Pancreas (tissue), 10 donors: ENCODE measurements at places on chromosomes 3 and 15. TPM values are rescaled to one million over a fixed set of nuclear protein-coding genes. Genes with fewer than 3 reads are reported as not detected.

DNA sequence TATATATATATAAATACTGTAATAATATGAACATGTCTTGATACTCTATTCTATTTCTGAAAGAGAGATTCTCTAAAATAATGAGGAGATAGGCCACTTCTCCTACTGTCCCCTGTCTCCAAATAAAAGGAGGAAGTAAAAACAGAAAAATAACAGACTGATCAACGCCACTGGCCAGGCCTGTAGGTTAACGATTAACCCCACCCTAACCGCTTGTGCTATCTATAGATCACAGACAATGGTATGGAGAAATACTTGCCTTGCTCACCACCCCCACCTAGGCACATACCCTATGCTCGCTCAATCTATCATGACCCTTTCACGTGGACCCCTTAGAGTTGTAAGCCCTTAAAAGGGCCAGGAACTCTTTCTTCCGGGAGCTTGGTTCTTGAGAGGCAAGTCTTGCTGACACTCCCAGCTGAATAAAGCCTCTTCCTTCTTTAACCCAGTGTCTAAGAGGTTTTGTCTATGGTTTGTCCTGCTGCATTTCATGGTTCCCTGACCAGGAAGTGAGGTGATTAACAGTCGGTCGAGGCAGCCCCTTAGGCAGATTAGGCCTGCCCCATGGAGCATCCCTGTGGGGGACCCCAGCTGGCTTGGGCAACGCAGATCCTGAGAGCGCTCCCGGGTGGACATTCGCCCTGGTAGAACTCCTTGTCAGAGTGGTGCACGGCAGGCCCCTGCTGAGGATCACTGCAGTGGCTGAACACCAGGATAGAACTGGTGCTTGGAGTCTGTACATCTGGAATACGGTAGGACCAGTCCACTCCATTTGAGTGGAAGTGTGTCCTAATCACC, 521.8 kb upstream of the CNTN3 start:
- no peak for DNase-seq
- H3K36me3 ChIP-seq: no peaks in the 10 kb centered on the region
- no peaks in the 10 kb centered on the region for H3K27me3 ChIP-seq

GRCh38 chr3:184911570-184911969, 99.6 kb downstream of the VPS8 start:
- no peaks in the 10 kb centered on the region for H3K36me3 ChIP-seq
- no peak overlapping the region for H3K4me3 ChIP-seq
- DNase-seq: no peak

The CCR3 gene
- not detected for total RNA-seq

The BCL6 gene
- total RNA-seq: 32.0 TPM

The HYAL1 gene
- 7.1 TPM for total RNA-seq

The KIF9 gene
- 6.1 TPM for total RNA-seq

- no peaks in the 10 kb centered on the region for H3K27me3 ChIP-seq
- no peak overlapping the region for H3K4me3 ChIP-seq
- peaks cover 19% of the 10 kb centered on the region for H3K4me1 ChIP-seq
- peaks cover 9% of the 10 kb centered on the region for H3K36me3 ChIP-seq
- no peak for DNase-seq
- H3K27ac ChIP-seq: no peak overlapping the region
Measured at GRCh38 chr3:172314591-172315160, 133.6 kb downstream of the GHSR start.

The BBX gene
- 23.8 TPM for total RNA-seq

GRCh38 chr3:197495059-197495455, 60.7 kb downstream of the BDH1 start:
- DNase-seq: no peak
- no peaks in the 10 kb centered on the region for H3K27me3 ChIP-seq
- no peak overlapping the region for H3K27ac ChIP-seq
- H3K4me1 ChIP-seq: no peaks in the 10 kb centered on the region

DNA sequence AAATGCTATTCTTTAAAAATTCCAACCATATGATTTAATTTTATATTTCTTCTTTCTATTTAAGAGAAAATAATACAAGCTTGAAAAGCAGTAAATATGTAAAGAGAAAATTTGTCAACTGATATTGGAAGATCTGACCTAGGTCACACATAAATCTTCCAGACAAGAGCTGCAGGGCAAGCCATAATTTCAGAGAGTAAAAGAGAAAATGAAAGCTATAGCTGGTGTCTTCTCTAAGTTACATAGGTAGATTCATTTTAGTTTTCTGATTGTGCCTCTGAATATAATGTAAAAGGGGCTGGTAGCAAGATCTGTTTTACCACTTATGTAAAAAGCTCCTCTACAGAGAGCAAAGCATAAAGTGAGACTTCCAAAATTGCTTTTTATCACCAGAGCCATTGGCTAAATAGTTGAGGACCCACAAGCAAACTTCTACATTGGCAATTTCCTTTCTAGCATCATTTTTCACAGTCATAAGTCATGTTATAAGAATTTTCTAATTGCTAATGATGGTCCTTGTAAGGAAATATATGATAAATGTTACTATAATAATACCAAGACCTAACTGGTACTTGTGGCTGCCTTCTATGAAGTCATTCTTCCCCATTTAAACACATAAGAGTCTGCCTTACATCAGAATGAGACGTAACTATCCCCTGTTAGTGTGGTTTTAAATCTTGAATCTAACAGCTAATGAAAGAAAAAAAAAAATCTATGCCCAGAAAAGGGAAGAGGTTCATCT, 80.8 kb upstream of the SKOR1 start:
- H3K27ac ChIP-seq: no peak overlapping the region
- no peak for DNase-seq
- no peaks in the 10 kb centered on the region for H3K4me1 ChIP-seq
- H3K4me3 ChIP-seq: no peak overlapping the region
- no peaks in the 10 kb centered on the region for H3K36me3 ChIP-seq

The LOXL1 gene
- 5.4 TPM for total RNA-seq

DNA sequence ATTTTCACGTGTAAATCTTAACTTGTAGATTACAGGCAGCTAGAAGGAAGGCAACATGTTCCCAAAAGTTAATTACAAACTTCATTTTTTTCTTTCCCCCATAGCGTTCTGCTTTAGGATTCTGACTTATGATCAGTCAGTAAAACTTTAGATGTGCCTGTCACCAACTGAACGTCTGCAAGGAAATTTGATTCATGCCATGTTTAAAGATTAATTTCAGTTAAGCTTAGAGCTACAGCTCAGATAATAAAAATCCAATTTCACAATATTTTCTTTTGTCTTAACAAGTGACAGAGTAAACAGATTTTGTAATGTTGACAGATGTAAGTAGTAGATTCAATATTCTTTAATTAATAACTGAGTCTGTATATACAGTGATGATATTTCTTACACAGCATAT, 253.1 kb downstream of the NFKBIZ start:
- no peaks in the 10 kb centered on the region for H3K36me3 ChIP-seq
- peaks cover 13% of the 10 kb centered on the region for H3K4me1 ChIP-seq
- H3K27ac ChIP-seq: no peak overlapping the region
- DNase-seq: no peak
- H3K4me3 ChIP-seq: no peak overlapping the region

The A4GNT gene
- total RNA-seq: 1.0 TPM
